ENCODE measurements at places on chromosomes 7 and 10.

DNA sequence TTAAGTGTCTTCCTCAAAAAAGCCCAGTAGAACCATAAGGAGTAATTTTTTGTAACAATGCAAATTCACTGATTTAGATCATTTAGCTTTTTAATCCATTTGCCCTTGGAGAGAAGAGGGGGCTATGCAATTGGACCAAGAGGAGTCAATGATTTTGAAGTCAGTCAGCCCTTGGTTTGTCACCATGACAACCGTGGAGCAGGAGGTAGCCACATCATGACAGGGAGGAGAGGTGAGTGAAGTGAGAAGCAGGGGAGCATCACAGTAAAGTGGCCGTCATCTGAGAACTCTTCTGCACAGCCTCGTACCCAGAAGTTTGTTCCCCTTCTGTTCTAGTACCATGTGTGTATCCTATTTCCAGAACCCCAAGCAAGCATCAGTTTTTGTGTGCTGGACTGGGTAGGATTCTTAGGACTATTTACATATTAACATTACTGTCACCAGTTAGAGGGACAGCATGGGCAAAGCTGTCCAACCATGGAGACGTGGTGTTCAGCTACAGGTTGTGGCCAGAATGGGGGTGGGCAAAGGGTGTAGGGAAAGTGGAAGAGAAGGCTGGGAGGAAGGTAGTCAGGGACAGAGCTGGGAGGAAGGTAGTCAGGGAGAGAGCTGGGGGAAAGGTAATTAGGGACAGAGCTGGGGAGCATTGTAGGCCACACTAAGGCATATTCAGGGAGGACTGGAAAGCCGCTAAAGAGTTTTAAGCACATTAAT is 13.1 kb downstream of the UBE3C start:
- no peak for DNase-seq

GRCh38 chr7:95863623-95864022 is 91.3 kb downstream of the DYNC1I1 start:
- no peak for DNase-seq

- DNase-seq, result no peak
Observed at GRCh38 chr10:44424957-44425356, 40.1 kb upstream of the CXCL12 start.

DNA sequence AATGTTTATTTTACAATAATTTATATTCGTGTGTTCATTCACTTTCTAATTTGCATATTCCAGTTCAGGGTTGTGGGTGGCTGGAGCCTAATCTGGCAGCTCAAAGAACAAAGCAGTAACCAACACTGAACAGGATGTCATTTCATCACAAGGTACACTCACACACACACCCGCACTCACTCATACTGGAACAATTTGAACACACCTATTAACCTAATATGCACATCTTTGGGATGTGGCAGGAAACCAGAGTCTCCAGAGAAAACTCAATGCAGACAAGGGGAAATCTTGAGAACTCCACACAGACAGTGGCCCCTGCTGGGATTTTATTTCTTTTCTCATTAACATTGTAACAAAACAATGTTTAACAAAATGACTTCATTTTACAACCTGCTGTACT is 97.4 kb downstream of the TWIST1 start:
- no peak for DNase-seq

DNA sequence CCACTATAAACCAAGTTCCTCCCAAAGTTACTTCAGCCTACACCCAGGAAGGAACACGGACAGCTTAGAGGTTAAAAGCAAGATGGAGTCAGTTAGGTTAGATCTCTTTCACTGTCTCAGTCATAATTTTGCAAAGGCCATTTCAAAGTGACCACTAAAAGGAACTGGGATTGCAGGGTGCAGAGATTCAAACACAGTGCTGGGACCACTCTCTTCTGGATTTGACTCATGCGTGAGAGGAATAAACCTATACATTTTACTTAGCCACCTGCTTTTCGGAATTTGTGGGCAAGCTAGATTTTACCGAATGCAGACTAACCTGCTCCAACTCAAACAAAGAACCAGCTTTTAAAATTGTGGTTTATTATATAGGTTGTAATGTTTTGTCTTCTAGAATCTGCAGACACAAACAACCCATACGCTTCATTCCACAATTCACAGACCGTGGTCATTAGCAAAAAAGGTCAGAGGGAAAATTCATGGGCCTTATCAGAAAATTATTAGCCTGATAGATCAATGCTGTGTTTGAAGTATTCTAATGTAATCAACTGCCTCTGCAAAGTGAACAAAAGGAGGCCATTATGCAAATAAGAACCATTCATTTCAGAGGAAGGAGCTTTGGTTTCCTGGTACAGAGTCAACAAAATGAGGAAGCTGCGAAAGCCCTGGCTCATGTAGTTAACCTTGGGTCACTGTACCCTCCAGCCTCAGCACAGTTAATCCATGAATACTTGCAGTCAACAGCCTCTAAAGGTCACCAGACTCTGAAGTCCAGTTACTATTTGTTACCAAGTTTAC is 342.7 kb upstream of the KLF6 start:
- no peak for DNase-seq

DNA sequence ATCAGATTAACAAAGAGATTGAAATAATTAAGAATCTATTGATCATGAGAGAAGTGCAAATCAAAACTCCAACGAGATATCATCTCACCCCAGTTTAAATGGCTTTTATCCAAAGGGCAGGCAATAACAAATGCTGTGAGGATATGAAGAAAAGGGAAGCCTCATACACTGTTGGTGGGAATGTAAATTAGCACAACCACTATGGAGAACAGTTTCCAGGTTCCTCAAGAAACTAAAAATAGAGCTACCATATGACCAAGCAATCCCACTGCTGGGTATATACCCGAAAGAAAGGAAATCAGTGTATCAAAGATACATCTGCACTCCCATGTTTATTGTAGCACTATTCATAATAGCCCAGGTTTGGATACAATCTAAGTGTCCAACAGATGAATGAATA is 13.8 kb downstream of the FGL2 start:
- DNase-seq, result no peak

DNA sequence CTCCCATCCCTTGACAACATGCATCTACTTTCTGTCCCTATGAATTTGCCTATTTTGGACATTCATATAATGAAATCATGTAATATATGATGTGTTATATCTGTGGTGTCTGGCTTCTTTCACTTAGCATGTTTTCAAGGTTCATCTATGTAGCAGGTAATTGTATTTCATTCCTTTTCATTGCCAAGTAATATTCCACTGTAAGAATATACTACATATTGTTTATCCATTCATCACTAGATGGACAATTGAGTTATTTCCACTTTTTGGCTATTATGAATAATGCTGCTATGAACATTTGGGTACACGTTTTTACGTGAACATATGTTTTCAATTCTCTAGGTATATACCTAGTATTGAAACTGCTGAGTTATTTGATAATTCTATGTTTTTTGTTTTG is 238.2 kb downstream of the PTEN start:
- no peak for DNase-seq

DNA sequence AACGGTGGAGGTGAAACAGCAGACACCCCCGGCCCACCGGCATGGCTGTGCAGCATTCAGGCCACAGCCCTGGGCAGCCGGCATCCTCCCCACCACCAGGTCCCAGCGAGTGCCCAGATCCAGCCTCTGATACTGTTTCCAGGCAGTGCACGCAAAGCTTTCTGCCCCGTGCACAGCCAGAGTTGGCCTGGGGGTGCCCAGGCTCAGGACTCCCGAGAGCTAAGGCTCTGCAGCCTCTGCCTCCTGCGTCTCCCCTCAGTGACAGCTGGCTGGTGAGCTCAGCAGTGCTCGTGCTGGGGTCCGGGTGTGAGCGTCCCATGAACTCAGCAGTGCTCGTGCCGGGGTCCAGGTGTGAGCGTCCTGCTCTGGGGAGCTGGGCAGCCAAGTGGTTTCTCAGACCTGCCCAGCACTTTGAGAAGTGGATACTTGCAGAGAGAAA is 65.4 kb downstream of the CFAP46 start:
- no peak for DNase-seq

DNA sequence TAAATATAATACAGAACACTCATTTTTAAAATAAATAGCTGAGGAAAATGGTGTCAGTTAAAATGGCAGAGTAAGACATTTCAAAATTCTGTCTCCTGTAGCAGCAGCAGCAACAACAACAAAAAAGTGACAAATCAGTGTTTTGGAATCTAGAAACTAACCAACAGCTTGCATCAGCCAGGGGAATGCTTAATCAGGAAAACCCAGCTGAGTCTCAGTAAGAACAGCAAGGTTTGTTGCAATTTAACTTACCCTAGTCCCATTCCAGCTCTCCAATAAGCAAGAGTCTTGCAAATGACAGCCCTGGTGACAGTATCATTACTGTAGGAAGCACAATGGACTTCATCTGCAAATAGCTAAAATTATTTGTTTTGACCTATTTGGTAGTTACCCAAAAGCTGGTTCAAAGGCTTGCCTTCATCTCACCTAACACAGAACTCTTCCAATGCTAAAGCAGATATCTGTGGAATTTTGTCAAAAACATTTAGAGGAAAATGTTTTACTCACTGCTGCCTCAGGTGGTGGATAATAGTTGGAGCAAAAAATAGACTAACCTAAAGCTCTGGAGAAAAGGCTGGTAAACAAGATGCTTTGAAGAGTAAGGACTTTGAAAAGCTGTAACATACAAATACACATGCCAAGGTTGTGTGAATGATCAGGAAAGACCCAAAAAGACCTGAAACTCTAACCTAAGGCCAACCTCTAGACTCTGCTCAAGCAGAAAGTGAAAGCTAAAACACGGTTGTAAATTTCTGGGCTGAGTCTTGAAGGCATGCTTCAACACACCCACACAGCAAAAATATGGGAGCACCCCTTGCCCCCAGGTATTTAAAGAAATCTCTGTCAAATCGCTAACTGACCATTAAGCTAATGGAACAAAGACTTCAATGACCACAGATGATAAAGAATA is 9.9 kb upstream of the ARHGAP22 start:
- DNase-seq, result no peak

- no peak for DNase-seq
Observed at GRCh38 chr10:62699148-62699547, 105.4 kb upstream of the ADO start.

DNA sequence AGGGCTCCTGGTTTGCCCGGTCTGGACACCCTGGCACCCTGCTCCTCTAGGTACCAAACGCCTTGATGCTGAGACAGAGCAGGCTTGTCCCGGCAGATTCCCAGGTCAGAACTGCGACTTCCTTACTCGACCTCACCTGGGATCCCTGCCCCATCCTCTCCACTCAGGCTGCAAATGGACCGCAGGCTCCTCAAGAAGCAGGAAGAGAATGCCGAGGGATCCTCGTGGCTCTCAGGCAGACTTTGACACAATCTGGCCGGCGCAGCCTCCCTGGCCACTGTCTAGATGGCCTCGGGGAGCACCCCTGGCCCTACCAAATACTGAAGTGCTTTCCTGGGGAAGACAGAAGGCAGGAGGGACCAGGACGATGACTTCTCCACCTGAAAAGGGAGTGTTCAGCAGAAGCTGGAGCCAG is 421 bp upstream of the NODAL start:
- no peak for DNase-seq

GRCh38 chr10:11813855-11814567 is 9.1 kb upstream of the PROSER2 start:
- DNase-seq, result no peak

DNA sequence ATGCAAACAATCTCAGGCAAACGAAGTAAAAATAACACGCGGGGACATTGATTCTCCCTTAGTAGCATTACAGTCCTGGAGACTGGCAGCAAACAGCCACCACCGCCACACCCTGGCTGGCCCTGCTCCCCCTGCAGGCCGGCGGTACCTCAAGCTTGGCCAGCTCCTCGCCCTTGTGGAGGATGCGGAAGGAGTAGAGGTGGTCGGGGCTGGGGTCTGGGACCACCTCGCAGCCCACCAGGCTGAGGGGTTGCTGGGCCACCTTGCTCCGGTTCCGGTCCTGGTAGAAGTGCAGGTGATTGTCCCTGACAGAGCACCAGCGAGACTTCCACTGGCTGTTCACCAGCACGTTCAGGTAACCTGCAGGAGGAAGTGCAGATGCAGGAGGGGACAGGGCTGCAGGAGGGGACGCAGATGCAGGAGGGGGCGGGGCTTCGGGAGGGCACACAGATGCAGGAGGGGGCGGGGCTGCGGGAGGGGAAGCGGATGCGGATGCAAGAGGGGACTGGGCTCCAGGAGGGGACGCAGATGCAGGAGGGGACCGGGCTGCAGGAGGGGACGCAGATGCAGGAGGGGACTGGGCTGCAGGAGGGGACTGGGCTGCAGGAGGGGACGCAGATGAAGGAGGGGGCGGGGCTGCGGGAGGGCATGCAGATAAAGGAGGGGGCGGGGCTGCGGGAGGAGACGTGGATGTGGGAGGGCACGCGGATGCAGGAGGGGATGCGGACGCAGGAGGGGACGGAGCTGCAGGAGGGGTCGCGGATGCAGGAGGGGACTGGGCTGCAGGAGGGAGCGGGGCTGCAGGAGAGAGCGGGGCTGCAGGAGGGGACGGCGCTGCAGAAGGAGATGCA is 65.7 kb downstream of the VWA2 start:
- DNase-seq, result peak; percentile 51

GRCh38 chr7:83786858-83787257 is 137.9 kb upstream of the SEMA3E start:
- DNase-seq, result no peak

DNA sequence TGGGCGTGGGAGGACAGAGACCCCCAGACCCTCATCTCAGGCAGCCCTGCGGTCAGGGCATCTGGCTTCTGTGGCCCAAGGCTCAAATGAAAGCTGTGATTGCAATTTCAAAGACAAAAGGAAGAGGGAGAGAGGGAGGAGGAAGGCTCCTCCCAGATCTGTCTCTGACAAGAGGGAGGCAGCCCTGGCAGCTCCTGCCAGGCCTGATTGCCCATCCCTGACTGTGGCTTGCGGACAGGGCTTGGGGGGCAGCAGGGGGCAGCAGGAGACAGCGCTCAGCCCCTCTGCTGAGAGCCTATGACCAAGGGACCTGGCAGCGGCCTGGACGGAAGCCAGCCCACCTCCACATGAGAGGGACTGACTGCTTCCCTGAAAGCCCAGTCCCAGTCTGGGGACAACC is 91.8 kb downstream of the PTPRN2 start:
- DNase-seq, result peak; percentile 56

GRCh38 chr10:71088054-71088453 is 124.3 kb upstream of the UNC5B start:
- DNase-seq, result no peak

DNA sequence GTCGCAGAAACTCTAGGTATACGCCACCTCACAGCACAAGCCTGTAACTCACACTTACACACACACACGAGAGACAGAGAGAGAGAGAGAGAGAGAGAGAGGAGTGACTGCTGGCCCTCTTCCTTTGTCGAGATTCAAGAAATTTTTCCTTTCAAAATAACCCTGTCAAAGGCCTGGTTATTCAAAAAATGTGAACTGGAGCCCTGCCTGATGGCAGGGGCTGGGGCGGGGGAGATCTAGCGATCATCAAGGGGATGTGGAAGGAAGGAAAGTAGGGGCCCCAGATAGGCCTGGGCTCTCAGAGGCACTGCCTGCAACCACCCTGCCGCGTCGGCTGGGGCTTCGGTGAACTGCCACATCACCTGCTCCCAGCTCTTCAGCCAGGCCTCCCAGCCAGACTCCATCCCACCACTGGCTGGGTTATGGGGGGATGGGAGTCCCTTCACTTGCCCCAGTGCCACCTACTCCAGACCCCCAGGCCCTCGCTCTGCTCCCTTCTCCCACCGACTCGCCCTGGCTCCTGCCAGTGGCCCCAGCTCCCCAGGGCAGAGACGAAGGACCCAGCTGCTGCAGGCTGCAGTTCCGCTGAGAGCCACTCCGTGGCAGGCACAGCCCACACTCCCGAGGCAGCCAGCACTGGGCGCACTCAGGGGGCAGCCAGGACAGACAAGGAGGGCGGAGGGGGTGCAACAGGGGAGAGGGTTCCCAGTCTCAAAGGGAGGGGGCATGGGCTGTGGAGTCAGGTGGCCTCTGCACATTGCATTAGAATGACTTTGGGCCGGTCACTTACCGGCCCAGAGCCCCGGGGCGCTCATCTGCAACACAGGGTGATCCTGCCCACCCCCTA is 15.3 kb downstream of the KCNH2 start:
- no peak for DNase-seq

Measured in NCI-H1105 treated with DMSO at 0.1 percent for 48 hours (cell line).